Activated CD8-positive, alpha-beta T cell treated with anti-CD3 and anti-CD28 coated beads, Interleukin-2, amount 10 ng/mL, durations not matched to agents 7 days and 5 days (primary cell): ENCODE measurements at places on chromosomes 4 and X.

DNA sequence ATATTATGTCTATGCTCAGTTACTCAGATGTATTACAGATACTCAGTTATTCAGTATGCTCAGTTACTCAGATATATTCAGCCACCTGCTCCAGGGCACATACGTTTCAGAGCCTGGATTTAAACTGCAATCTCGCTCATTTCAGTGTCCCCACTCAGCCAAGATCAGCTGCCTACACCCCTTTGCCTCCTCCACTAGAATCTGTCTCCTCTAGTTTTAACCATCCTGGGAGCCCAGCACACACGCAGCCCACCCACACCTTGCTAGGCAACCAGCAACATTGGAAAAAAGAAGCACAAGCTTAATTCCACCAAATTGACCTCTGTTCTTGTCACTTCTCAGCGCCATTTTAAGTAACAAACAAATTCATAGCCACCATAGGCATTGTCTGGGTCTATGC lies 246.2 kb downstream of the QDPR start:
- no peak for DNase-seq

GRCh38 chr4:147044241-147044640 lies 98.6 kb upstream of the TTC29 start:
- DNase-seq = no peak

DNA sequence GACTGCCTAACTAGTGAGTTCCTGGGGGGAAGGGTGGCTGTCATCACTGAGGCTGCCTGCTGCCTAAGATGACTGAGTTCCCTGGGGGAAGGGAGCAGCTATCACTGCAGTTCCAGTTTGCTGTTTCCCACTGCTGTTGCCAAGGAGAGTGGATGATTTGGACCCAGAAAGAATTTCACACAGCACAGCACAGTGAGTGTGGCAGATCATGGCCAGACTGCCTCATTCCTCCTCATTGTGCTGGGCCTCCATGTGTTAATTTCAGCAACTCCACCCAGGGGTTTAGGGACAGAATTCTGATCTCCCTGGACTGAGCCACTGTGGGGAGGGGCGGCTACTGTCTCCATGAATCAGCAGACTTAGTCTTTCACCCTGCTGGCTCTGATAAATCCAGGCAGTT lies 125.0 kb downstream of the TEX13C start:
- DNase-seq = no peak

- DNase-seq = no peak
Observed at GRCh38 chr4:76513482-76513881, 78.5 kb downstream of the SHROOM3 start.

DNA sequence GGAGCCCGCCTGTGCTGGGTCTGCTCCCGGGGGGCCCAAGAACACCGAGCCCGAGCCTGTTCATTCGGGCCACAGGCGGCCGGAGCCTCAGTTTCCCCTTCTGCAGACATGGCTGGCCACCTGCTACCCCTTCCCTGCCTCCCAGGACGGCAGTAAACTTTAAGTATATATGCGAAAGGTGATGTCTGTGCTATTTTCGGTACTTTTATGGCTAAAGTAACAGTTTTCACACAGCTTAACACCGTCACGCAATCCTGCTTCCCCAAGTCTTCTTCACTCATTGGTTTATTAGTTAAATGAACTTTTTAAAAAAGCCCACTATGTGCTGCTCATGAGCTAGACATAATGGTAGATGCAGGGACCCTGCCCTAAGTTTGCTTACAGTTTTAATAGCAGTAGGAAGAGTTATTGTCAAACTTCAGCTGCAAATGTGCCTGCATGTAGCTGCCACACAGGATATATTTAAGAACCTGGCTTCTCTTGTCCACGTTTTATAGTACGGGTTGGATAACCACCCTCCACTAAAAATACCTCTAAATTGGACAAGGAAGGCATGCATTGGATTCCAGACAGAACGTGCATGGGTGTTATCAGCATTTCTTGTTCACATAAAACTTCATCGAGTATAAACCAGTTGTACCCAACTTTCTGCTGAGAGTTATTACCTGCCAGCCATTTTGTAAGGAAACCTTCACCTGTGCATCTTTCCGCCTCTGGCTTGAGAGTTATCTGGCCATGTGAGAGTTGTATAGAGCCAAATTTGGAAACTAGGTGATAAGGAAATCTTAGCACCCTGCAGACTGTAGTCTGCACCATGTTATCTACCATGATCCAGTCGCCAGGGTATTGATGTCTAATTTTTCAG lies 741 bp downstream of the ANAPC4 start:
- DNase-seq = no peak

DNA sequence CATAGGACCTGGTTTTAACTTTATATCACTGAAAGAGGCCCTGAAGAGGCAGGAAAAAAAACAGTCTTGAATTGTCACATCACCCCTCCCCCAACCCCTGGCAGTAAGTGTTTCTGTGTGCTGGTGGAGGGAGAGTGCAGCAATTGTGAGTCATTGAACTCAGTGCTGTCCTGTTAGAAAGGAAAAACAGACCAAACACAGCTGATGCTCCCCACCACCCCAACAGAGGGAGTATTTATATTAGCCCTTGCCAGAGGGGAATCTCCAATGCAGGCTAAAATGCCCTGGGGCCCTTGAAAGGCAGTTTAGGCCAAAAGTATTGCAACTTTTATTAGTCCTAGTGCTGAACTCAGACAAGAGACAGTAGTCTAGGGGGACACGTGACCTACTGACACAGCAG lies 197.8 kb upstream of the AGTR2 start:
- no peak for DNase-seq

DNA sequence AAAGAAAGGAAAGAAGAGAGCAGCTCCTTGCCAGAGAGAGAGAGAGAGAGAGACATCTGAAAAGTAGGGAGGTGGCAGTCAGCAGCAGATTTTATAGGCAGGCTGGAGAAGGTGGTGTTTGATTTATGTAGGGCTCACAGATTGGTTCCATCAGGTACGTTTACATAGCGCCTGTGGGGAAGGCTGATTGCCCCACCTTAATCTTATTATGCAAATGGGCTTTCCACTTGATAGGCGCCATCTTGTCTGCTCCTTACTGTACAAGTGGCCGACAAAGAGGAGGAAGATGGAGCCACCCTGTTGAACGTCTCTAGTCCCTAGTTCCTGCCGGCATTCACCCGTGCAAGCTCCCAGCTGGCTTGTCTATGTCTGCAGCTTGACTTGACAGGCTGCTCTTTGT lies 49.1 kb upstream of the DHRSX start:
- no peak for DNase-seq

- DNase-seq = no peak
Observed at GRCh38 chr4:98786866-98787265, 128.5 kb upstream of the TSPAN5 start.

DNA sequence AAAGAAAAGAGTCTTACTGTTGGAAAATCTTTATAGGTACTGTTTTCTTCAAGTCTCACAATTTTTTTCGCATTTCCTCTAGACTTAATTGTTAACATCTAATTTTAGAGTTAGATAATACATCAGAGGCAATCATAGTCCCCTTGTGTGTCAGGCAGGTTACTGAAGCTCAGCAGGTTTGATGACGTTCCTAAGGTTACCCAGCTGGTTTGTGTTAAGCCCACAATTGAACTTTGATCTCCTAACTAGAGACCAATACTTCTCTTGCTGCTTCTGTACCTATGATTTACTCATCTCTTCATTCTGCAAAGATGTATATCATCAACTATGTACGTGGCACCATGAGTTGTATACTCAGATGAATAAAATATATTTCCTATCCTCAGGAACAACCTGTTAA lies 131.6 kb upstream of the STIM2 start:
- no peak for DNase-seq
